GM18507 (cell line): ENCODE measurements at places on chromosomes 2 and 18.

GRCh38 chr2:200380833-200381542 lies 74.5 kb downstream of the SPATS2L start:
- DNase-seq = no peak

- no peak for DNase-seq
Measured at GRCh38 chr18:57640749-57641148, 19.1 kb upstream of the NARS1 start.

GRCh38 chr18:45637546-45638327 lies 22.5 kb downstream of the SLC14A2 start:
- DNase-seq = no peak

GRCh38 chr18:8928044-8928443 lies 174.5 kb upstream of the NDUFV2 start:
- DNase-seq = no peak

DNA sequence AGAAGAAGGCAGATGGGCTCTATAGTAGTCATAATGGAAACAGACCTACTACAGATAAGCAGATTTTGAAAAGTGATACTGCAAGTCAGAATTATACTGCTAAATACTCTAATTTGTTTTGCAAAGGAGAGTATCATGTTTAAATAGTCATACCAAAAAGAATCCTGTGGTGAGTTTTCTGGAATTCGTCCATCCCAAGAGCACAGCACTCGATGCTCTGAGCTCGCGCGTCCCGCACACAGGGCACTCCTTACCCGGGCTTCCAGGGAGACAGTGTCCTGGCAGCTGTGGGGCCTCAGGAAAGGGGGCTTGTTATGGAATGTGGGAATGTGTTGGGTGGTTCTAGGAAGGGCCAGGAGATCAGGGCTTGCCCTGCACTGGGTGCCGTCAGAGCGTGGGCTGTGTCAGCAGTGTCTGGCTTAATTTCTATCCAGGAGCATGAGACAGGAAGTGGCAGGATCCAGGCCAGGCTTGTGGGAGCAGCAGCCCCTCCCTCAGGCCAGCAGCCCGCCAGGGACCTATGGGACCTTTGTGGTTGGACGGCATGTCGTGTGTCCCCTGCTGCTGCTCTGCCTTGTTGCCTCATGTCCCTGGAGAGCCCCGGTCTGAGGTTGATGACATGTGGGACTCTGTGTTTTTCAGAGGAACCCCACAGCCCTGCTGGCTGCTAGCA lies 193.2 kb upstream of the TPO start:
- DNase-seq = no peak

GRCh38 chr2:78546843-78547242 lies 478.7 kb upstream of the REG3G start:
- DNase-seq = no peak
